ENCODE measurements at places on chromosomes 12 and 14.

GRCh38 chr14:30162066-30162465, 234.4 kb upstream of the PRKD1 start:
- no peak for DNase-seq

DNA sequence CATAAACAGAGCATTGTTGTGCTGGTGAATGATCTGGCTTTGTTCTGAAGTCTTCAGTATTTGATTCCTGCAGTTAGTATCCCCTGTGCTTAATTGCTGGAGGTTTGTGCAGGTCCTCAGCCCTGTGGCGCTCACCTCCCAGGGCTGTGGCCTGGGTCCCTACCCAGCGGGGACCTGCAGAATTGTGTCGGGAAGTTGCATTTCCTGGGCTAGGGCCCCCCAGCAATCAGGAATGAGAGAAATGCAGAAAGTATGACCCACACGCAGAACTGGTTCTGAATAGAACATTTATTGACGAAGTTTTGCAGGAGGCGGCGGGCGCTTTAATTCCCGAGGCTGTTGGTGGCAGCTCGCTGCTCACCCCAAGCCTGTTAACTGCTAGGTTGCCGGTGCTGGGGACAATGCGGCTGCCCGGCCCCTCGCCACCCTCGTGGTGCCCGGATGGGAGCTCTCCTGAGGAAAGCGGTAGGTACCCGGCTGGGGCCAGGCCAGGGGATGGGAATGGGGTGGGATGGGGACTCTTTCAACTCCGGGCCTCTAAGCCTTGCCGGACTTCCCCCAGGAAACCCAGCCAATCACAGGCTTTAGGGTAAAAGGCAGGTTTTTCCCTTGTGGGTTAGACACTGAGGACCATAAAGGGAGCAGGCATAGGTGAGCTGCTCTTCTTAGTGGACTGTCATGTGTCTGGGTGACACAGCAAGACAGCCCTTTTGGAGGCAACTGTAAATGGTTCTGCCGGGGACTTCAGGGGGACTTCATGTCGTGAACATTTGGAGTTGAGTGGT, 11.6 kb downstream of the PLEKHG3 start:
- no peak for DNase-seq

- no peak for DNase-seq
These were observed 354.9 kb upstream of the FAR2 start for GRCh38 chr12:28794211-28794610.

DNA sequence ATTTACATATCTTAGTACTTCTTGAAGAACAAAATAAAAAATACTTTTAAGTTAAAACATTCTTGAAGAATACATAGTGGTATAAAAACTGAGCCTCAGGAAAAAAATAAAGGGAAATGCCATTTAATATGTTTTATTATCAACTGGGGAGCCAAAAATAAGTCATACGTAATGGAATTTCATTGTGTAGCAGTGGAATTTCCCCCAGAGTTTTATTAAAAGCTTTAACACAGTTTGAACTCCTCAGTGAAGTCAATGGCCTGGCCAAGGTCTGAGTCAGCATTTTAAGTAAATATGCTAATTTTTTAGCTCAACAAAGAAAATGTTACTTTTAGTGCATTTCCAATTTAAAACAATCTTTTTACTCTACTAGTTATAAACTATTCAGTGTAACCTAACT, 350.1 kb upstream of the ATP2B1 start:
- no peak for DNase-seq

DNA sequence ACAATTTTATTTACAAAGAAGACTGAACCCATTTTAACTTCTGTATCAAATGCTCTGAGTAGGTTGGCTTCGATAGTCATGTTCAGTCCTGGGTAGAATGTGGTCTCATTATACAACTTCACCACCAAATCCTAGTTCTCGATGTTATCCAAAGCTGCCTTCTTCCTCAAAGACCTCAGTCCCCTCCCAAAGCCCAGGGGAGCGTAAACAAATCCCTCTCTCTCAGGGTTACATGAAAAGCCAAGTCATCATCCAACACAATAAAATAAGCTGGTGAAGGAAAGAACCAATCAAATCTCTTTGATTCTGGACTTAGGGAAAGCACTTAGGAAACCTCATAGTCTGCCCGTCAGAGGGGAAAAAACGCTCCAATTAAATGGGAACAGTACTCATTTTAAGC, 9.1 kb downstream of the PTCSC3 start:
- no peak for DNase-seq

- no peak for DNase-seq
These were observed 867.5 kb upstream of the TMEM132C start for GRCh38 chr12:127399451-127399850.

DNA sequence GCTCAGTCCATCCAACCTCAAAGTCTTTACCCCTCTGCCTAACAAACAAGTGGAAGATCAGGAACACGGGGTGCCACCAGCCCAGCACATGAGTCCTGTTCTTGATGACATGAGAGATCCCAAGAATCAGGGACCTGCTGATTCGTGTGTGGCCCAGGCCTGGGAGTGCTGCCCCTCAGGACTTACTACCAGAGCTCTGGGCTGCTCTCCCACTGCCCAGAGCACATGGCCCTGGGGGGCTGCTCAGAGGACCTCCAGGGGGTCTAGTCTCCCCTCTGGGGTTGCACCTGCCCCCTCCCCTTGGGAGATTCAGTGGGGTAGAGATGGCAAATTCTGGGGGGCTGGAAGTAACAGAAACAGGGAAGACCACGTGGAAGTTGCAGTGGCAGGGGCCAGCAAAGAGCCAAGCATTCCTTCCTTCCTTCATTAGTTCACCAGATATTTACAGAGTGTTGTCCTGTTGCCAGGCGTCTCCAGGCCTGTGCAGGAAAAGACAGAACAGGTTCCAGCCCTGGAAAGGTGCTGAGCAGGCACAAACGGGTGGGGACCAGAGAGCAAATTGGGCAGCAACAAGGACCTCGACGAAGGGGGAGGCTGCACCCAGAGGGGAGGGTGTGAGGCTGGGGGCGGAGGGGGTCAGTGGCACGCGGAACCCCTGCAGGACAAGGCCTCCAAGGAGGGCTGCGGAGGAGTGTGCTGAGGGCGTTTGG, 45.1 kb upstream of the MEG3 start:
- no peak for DNase-seq

DNA sequence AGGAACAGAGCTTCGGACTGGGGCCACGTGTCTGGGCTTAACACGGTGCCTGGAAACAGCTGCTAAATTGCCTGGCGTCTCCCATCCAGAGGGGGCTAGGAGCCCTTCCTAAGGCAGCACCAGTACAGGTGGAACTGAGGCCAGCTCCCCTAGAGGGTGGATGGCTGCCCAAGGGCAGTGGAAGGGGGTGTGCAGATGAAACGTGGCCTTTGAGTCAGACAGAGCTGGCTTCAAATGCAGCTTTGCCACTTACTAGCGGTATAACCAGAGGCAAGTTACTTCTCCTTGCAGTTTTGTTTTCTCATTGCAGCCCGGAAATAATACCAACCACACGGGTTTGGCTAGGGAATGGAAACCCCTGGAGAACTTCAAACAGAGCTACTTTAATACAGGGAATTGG, 59.3 kb upstream of the SLC24A4 start:
- no peak for DNase-seq

- no peak for DNase-seq
These were observed 51.0 kb downstream of the WDHD1 start for GRCh38 chr14:54975856-54976255.

GRCh38 chr14:77914073-77914721, 114.3 kb downstream of the ADCK1 start:
- no peak for DNase-seq

GRCh38 chr14:88919502-88919901, 95.1 kb downstream of the TTC8 start:
- DNase-seq, result no peak

DNA sequence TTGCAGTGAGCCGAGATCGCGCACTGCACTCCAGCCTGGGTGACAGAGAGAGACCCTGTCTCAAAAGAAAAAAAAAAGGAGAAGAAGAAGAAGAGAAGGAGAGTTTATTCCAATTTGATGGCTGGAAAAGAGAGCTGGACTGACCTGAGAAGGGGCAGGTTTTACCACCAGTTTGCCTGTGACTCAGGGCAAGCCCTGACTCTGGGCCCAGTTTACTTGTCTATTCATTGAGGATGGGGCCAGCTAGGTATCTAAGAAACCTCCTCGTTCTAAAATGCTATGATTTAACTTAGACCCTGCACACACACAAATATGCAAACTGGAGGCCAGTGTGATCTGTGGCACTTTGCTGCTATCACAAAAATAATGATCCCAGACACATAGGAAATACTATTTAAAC, 155.0 kb downstream of the FOXN3 start:
- DNase-seq, result no peak

GRCh38 chr12:107167756-107168155, 74.4 kb upstream of the CRY1 start:
- no peak for DNase-seq

- DNase-seq, result no peak
These were observed 276.9 kb upstream of the PRKD1 start for GRCh38 chr14:30204431-30204980.

GRCh38 chr12:11787437-11787836, 138.0 kb downstream of the ETV6 start:
- no peak for DNase-seq

- no peak for DNase-seq
These were observed 30.9 kb upstream of the ANKRD9 start for GRCh38 chr14:102540315-102541028.

DNA sequence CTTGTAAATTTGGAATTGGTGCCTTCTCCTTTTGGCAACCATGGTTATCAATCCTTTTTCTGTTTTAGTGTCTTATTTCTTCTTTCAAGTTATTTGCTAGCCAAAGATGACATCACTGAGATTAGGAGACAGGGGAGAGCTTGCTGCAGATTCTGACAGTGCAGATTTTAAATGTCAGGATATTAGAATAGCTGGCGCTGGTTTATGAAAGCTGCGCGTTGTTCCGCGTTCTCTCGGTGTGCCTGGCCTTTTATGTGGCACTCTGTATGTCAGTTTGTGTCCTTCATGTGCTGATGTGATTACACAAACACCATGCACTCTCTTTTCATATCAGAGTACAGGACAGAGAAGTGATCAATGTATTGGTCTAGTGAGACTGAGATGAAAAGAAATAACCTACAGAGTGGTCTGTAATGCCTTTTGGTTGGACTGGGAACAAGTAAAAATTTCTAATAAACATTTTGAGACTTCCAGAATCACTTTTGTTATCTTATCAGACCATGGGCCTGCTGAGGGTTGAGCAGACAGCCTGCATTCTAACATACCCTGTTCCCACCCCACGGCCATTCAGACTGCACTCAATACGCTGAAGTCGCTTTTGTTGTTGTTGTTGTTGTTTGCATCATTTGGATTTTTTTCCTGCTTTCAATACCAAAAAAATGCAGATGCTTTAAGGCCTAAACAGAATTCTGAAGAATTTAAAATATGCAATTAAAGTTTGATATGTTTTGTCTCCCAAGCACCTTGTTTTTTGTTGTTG, 49.7 kb upstream of the TRAF3 start:
- no peak for DNase-seq

GRCh38 chr14:100419856-100420255, 96.7 kb downstream of the SLC25A47 start:
- DNase-seq, result no peak

GRCh38 chr12:53543539-53543938, 36.3 kb upstream of the NPFF start:
- DNase-seq, result peak; percentile 2

DNA sequence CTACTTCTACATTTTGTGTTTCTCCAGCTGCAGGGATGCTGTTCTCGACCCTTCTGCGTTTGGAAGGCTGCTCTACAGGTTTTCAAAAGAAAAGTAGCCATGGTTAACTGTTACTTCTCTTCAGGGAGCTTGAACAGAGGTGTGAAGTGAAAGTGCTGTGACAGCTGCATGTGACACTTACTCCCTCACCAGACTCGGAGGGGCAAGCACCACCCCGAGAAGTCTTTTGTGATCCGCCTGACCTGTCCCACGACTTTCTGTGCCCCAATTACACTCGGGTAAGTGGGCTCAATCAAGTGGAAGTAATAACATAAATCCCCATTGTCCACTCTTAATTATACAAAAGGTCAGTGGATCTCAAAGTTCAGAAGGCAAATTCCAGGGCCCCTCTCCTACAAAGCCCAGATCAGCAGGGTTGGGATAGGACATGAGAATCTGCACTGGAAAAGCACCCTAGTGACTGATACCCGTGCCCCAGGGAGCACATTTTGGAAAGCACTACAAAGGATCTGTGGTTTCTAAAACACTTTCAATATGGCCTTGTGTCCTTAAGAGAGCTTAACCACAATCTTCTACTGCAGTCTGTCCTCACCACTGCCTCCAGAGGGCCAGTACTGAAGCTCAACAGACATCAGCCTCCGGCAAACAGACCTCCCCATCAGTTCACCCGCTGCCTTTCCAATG, 11.5 kb downstream of the FICD start:
- DNase-seq, result no peak

DNA sequence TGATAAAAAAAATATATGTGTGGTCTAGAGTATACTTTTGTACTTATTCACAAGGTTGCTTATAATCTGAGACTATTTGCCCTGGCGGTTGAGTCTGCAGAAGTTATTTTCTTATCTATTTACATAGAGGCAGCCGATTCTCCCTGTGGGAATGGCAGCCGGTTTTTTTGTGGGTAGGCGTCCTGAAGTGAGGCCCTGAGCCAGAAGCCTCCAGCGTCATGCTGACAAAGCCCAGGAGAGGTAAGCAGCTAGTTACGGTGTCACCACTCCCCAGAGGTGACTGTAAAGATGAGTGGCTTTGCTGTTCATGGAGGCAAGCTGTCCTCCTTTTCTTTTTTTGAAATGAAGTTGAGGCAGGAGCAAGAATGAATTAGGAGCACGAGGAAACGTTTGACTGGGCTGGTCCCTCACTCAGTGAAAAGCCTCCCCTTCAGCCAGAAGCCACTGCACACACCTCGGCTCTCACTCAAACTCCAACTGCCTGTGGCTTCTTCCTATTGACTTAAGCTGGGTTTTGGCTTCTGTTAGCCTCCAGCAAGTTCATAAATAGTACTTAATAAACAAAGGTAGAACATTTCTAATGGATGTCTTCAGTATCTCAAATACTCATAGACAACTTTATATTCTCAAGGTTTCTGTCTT, 21.5 kb downstream of the PAX9 start:
- no peak for DNase-seq

DNA sequence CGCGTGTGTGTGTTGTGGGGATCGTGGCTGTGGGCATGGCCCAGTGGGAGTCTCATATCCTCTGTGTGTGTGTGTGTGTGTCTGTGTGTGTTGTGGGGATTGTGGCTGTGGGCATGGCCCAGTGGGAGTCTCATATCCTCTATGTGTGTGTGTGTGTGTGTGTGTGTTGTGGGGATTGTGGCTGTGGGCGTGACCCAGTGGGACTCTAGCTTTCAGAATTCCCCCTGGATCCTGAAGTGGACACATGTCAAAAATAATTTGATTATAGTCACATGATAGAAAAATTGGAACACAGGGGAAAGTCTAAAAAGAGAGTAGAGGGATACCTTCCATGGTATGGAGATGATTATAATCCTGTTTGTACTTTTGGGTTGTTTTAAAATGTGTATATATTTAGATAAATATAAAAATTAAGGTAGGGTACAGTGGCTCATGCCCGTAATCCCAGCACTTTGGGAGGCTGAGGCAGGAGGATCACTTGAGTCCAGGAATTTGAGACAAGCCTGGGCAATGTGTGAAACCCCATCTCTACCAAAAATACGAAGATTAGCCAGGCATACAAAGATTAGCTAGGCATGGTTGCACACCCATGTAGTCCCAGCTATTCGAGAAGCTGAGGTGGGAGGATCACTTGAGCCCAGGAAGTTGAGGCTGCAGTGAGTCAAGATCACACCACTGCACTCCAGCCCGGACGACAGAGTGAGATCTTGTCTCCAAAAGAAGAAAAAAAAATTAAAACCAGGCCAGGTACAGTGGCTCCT, 11.0 kb downstream of the PAPLN start:
- DNase-seq, result no peak

Measured in stimulated activated CD4-positive, alpha-beta T cell treated with anti-CD3 and anti-CD28 coated beads, Interleukin-1b, Interleukin-23, amount 100 ng/mL, for 24 hours (primary cell).